GM10248 (cell line): ENCODE measurements at places on chromosomes 16 and 17.

DNA sequence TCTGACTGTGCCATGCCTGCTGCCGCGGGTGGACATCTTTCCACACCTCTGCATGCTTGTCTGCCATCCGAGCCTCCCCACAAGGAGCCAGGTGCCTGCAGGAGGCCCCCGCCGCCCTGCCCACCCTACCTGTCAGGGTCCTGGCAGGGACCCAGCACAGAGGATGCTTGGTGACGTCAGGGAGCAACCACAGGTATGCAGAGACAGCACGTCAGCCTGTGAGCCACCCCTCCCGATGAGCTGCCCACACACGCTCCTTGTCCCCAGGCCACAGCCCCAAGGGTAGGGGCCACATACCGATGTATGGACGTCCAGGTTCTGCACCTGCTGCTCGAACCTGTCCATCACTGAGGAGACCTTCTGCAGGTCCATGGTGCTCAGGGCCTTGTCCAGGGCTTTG, 10.6 kb downstream of the CHMP1A start:
- DNase-seq, result no peak

- DNase-seq, result no peak
Observed at GRCh38 chr16:25959221-25959620, 267.5 kb downstream of the HS3ST4 start.

DNA sequence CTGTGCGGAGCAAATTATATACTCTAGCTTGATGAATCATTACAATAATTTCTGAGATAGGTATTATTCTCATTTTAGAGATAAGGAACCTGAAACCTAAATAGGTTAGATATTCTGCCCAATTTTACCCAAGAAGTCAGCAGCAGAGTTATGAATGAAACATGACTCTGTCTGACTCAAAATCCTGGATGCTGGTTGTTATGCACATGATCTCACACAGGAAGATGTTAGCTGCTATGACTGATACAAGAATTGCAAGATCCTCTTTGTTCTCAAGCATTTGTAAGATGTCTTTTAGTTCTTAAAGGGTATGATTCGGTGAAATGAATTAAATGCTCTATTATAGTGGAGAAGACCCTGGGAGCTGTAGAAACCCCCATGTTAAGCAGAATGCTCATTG, 447.8 kb downstream of the KIF2B start:
- DNase-seq, result no peak

- DNase-seq, result no peak
Observed at GRCh38 chr17:13920413-13920812, 148.9 kb upstream of the COX10 start.

DNA sequence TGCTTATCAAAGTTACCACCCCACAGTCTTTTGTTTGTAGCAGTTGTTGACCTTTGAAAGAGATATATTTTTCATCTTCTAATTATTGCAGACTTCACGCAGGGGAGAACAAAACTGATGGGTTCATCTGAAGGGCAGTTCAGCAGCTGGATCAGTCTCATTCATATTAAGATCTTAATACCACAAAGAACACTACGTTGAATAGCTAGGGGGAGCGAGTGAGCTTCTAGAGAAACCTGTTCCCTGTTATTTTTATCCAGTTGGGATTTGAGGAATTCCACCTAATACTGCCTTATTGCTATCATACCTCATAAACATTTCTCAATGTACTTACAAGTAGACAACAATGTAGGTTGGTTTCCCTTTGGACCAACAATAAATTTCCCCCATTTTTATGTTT, 306.1 kb upstream of the KIF2B start:
- no peak for DNase-seq

GRCh38 chr17:79621151-79621943, 10.5 kb upstream of the RBFOX3 start:
- no peak for DNase-seq

GRCh38 chr17:73300392-73300791, 11.4 kb downstream of the CDC42EP4 start:
- no peak for DNase-seq

GRCh38 chr16:78836802-78837491, 737.5 kb downstream of the WWOX start:
- DNase-seq, result no peak

DNA sequence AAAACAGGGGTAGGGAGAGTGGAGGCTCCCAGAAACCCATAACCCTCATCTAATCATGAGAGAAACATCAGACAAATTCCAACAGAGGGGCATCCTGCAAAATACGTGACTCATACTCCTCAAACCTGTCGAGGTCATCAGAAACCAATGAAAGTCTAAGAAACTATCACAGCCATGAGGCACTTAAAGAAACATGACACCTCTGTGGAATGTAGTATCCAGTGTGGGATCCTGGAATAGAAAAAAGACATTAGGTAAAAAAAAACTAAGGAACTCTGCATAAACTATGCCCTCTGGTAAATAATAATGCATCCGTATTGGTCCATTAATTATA, 16.4 kb downstream of the CDH5 start:
- DNase-seq, result no peak

DNA sequence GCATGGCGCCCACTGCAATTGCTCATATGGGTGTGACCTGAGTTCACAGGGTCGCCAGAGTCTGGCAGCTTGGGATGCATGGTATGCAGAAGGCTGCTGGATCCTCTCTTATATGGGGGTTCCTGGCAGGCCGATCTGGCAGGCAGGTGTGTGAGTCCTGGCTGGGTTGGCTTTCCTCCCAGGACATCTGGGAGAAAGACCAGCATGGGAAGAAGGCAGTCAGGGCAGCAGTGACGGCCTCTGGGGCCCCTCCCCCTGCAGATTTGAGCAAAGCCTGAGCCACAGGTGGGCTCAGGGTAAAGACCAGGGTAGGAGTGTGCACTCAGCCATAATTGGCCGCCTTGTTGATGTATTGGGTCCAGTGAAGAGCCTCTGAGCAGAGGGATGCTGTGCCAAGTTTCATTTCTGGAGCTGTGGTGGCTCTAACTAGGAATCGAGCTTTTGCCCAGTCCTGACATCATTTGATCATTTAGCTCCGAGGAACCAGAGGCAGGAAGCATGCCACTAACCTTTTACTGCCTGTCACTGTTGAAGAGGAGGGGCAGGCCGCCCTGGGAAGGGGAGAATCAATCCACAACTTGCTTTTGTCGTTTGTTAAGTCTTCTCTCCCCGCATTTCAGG, 174.3 kb downstream of the CCDC182 start:
- DNase-seq, result no peak

DNA sequence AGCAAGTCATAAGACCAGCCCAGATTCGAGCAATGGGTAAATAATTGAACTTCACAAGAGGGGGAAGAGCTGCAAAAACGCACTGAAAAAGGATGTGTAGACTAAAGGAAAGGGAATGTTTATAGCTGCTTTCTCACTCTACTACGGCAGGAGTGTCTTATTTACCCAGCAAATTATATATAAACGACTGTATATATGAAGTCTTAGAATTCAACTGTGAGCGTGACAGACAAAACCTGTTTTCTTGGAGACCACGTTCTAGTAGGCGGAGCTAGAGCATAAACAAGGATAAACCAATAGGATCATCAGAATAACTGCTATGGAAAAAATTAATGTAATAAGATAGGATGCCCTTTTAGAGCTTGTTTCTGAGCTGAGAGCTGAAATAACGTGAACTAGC, 394.6 kb upstream of the MON1B start:
- DNase-seq, result no peak

- no peak for DNase-seq
Observed at GRCh38 chr16:59440502-59440901, 706.4 kb upstream of the GOT2 start.

DNA sequence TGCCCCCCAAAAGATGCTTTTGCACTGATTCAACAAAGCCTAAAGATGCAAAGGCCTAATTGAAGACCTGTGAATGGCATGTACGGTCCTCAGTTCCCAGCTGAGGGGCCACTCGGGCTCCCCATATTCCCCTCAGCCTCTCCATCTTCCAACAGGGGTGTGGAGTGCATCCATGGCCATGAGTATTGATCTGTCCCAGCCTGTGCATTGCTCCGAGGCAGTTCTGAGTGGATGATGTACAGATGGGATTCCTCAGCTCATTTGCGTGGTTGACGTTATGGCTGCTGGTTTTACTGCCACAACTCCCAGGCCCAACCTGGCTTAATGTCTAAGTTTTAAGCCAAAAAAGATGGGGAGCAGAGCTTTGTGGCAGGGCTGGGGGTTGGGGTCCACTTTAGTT, 162.7 kb upstream of the ZNF267 start:
- DNase-seq, result no peak

GRCh38 chr17:14038206-14038605, 31.1 kb upstream of the COX10 start:
- no peak for DNase-seq

GRCh38 chr17:69921046-69921445, 154.0 kb upstream of the KCNJ16 start:
- DNase-seq, result no peak

- no peak for DNase-seq
Observed at GRCh38 chr17:30222721-30223175, 12.7 kb downstream of the SLC6A4 start.

DNA sequence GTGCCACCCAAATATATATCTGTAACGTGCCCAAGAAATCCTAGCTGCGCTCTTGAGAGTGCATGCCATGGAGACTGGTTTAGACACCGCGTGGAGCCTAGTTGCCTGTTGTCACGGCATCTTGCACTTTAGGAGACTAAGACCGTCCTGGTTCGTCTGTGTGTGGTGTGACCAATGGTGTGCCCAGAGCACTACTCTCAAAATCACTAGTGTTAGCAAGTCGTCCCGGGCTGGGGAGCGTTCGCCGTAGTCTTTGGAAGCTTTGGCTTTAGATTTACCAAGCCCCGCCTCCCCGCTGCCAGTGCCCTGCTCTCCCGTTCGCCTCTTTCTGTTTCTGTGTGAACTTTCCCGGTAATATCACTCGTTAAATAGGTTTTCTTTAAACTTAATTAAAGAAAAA, 27.0 kb downstream of the CLUH start:
- no peak for DNase-seq

DNA sequence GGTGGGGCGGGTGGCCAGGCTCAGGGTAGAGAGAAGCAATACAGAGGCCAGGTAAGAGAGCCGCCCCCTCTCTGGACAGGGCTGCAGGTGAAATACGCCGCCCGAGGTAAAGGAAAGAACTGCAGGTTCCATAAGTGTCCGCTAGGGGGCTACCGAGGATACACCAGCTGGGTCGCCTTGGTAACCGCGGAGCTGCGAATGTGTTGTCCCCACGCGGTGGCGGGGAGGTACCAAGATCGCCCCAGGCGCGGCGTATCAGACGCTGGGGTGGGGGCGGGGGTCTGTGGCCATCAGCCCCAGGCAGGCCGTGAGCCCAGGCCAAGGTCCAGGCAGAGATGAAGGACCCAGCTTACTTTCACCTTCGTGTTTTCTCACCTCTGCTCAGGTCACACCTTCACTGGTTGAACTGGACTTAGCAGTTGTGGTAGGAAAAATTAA, 18.4 kb upstream of the ZFP90 start:
- DNase-seq, result peak; percentile 96

DNA sequence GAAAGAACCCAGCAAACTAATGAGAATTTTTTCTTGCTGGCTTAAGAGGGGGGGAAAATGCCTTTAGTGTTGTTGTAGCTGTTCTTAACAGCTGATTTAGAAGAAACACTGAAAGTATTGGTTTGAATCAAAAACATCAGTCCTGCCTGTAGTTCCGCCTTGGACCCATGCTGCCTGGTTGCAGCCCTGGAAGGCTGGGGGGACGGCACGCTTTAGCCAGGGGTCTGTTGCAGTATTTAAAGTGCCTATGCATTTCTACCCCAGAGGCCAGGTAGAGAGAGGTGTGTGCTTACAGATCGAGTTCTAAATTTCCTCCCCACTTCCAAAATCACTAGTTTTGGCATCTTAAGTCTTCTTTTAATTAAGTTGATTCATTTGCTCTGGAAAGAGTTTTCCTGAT, 201.9 kb downstream of the CCDC182 start:
- DNase-seq, result no peak

- no peak for DNase-seq
Observed at GRCh38 chr17:58693208-58693607, 806 bp downstream of the RAD51C start.

DNA sequence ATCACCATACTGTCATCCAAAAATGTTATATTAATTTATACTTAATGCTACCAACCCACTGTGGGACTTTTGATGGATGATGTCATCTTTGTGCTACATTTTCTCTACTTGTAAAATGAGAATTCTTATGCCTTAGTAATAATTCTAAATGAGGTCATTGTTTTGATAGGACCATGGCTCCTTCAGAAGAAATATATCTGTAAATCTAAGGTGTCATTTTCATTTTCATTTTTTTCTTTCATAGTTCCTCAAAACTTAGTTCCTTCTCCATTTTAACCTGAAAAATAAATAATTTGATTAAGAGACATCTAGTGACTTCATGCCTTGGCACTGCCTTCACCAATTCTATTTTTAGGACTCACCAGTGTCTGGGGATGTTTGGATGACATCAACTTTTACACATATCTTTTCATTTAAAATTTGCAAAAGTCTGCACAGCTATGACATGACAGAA, 48.7 kb downstream of the GPRC5B start:
- DNase-seq, result no peak

DNA sequence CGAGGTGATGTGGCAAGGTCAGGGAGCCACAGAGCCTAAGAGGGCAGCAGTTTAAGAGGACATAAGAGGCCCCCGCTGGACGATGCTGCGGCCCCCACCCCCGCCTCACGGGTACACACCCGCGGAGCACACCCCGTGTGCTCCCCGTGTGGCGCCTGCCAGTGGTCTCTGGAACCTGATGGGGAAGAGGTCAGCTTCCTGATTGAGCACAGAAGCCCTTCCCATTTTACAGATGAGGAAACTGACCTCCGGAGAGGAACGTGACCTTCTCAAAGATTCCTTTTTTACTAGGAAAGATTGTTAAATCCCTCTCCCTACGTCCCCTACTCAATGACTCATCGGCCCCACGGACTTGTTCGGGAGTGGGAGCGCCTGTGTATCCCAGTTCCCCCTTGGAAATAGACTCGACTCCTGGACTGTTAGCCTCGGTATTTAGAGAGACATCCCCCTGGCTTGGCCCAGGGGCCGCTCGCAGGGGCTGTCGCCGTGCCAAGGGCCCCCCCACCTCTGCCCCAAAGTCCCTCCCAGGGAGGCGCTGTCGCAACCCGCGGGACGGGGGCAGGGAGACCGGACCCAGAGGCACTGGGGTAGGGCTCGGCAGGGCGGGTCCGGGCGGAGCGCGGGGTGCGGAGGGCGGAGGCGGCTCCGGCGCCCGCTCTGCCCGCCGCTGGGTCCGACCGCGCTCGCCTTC, at the start of gene ABCC3:
Gene ABCC3, plus strand, starts transcription at position 658 of the 691 bp plus-strand sequence. CDS start 56 bp downstream, outside the sequence.
- no peak for DNase-seq

GRCh38 chr16:85765211-85765610, 14.3 kb upstream of the C16orf74 start:
- no peak for DNase-seq

DNA sequence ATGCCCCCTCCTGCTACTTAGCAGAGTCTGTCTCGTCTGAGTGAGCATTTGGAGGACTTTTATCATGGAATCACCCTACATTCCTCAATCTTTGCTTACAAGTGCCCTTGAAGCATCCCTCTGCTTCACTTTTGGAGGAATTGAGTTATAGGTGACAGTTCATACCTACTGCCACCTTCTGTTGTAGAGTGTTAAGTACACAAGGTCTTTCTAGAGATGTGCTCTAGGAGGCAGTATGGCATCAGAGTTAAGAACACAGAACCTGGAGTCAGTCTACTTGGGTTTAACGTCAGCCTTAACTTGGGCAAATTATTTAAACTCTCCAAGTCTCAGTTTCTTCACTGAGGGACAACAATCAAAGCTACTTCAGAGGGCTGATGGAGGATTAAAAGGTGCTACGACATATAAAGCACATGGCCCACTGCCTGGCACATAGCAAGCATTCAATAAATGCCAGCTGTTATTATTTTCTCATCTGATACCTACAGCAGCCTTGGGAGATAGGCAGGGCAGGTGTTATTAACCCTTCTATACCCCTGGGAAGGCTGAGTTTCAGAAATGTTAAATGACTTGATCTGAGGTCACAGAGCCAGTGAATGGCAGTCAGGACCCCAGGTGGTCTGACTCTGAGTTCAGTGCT, 62.2 kb downstream of the UTP18 start:
- DNase-seq, result no peak
